AG09309 (cell line): ENCODE measurements at places on chromosomes 3 and 15.

- no peak for DNase-seq
Measured at GRCh38 chr15:56794165-56794552, 60.9 kb upstream of the ZNF280D start.

DNA sequence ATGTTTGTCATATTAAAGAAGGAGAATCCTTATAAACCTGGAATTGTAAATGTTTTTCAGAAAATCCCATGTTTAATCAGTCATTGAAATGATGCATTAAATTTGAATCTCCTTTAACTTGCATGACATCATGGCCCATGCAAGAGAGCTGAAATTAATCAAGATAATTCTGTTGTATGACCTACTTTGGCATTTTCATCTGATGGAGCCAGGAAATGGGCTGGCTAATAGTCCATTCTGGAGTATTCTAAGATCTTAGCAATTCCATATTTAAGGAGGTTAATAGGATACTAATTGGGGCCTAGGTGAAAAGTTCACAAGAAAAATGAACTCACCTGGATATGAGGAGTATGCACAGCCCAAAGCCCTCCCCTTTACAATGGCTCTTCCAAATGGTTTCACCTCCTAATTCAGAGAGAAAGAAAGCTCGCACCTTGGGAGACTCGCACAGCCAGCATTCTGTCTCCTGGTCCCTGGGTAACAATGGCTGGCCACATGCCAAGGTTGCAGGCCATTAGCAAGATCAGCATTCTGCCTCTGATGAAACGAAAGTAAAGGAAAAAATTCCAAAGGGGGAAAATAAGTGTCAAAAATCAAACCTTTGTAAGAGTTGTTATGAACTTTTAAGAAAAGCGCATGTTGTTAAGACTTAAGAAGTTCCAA lies 786.4 kb downstream of the MCTP2 start:
- no peak for DNase-seq

DNA sequence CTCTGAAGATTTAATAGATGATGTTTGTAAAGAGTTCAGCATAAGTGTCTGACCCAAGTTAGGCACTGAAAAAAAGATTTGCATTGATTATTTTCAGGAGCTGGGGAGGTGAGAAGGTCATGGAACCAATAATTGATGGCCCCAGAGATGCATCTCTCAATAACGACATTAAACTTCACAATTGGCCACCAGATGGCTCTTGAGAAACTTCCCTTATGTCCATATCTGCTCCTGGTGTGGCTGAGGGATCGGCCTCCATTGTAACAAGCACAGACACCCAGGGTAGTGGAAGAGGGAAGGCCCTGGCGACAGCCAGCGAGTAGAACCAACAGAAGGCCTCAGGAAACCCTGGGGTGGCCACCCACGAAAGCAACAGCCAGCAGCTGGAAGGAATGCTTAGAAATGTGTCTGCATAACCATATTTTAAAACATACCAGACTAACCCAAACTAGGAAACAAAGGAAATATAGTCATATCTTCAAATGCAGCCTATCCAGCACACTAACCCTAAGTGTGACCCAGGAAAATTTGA lies 536.7 kb downstream of the SOX2 start:
- DNase-seq: no peak

DNA sequence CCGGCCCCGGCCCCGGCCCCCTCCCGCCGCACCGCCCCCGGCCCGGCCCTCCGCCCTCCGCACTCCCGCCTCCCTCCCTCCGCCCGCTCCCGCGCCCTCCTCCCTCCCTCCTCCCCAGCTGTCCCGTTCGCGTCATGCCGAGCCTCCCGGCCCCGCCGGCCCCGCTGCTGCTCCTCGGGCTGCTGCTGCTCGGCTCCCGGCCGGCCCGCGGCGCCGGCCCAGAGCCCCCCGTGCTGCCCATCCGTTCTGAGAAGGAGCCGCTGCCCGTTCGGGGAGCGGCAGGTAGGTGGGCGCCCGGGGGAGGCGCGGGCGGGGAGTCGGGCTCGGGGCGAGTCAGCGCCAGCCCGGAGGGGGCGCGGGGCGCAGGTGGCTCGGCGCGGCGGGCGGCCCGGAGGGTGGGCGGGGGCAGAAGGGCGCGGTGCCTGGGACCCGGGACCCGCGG lies 352 bp downstream of the CHRD start:
- DNase-seq: no peak

DNA sequence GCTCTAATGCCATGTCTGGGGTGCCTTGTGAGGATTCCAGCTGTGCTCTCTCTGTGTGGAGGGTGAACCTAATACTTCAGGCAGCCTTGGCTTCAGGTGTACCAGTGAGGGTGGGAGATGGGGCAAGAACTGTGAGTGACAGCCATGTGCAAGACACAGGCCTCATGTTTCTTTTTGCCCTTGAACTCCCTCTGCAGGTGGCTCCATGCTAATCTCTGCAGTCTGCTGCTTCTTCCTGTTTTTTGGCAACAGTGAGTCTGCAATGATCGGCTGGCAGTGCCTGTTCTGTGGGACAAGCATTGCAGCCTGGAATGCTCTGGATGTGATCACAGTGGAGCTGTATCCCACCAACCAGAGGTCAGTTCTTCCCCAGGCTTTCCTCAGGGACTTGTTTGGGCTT lies 189.3 kb downstream of the SV2B start:
- no peak for DNase-seq

GRCh38 chr15:43220991-43221403 lies at the start of gene EPB42:
Gene EPB42, minus strand, starts transcription at chr15:43221018. Its CDS starts 193 bp downstream, at chr15:43220825.
- DNase-seq: no peak

- no peak for DNase-seq
Measured at GRCh38 chr15:75121491-75121890, 80.2 kb upstream of the C15orf39 start.

DNA sequence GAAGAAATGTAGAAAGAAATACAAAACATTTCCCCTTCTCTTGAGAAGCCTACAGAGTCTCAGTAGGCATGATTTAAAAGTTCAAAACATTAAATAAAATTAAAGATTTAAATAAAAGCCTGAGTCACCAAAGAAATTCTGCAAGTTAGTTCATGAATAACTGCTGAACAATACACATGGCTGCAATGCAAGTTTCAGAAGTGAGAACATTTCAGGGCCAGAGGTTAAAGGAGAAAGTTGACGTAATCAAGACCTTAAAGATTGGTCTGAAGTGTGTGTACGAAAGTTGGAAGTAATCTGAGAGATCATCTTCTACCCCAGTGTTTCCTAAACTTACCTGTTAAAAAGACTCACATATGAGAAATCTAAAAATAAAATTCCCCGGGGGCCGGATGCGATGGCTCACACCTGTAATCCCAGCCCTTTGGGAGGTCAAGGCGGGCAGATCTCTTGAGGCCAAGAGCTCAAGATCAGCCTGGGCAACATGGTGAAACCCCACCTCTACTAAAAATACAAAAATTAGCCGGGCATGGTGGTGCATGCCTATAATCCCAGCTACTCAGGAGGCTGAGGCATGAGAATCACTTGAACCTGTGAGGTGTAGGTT lies 108.7 kb upstream of the PHLDB2 start:
- DNase-seq: no peak

GRCh38 chr3:18389108-18389733 lies 35.9 kb downstream of the SATB1 start:
- no peak for DNase-seq

DNA sequence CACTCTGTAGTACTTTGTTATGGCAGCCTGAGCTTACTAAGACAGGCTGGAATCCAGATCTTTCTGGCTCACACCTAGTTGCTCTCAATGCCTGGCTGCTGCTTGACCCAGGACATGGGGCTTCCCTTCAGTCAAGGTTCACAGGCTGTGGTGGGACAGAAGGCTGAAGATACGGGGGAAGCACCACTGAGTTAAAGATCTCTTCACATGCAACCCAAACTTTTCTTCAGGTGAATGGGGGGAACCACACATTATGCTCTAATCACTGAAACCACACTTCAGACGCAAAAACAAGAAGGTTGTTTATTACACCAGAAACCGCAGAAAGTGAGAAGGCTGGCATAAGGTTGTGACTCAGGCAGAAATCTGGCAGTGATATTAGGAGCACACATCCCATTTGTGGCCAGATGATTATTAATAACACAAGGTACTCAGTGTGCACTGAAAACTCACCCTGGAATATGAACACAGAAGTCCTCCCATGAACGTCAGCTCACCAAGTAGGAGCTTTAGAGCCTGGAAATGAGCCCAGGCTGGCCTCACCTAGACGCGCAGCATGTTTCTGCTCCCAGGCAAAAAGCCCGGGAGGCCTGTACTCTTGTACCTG lies 230.5 kb upstream of the CHRNA7 start:
- DNase-seq: no peak
